CD8-positive, alpha-beta T cell (primary cell): ENCODE measurements at places on chromosomes 6 and 20. TPM values are rescaled to one million over a fixed set of nuclear protein-coding genes. Genes with fewer than 3 reads are reported as not detected.
A peak's percentile ranks its signal among the peaks of the same experiment; 100 is the strongest.

DNA sequence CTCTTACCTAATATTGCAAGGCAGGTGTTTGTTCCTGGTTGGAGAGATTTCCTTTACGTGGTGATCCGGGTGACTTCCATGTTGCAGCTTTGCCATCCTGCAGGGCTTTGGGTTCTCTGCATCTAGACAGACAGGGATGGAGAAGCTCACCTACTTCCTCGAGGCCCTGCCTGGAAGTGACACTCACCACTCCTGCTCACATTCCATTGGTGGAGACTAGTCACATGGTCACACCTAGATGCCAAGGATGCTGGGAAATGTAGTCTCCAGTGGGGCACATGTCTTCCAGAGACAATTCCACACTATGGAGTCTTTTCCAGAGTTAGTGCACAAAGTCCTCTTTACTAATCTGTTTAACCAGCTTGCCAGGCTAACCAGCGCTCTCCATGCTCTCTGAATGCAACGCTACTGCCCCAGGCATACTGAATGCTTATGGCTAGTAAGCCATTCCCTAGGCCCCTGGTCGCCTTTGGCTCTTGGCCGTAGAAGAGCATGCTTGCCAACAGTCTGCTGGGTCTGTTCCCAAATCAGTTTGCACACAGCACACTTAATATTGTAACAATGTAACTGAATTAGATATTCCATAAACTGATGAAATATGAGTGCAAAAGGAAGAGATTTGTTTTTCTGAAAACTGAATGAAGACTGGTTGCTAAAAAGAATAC is 6.7 kb upstream of the KCNK15 start:
- no peak for DNase-seq

DNA sequence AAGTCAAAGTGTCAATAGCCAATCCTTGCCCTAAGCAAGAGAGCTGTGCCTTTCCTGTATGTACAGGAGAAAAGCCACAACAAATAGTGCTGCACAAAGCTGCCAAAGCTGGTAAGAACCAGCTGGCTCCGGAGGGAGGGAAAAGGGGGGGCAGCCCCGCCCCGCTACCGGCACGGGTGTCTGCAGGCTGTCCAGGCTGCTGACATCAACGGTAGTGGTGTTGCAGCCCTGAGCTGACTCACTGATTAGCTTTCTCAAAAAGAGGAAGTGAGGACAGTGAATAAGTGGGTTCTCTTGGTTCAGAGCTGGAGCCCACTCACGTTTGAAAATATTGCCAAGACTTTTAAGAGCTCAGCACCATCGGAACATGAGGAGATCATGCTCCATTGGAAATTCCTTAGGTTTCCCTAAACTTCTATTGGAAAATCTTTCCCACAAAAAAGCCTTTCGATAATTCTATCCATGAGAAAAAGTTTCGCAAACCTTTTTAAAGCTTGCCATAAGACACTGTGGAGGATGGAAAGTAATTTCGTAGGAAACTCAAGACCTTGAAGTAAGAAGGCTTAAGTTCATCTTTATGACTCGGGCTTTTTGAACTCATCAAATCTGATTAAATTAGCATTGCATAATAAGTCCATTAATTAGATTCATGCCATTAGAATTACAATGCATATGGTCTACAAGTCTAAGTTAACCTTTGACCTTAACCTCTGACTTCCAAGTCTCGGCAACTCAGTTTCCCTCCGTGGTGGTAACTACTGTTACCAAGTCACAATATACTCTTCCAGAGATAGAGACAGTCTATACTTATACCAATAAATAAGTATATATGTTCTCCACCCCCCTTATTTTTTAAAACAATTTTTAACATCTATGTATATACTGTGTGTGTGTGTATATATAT is 67.0 kb downstream of the TNFRSF21 start:
- DNase-seq: peak; percentile 33

DNA sequence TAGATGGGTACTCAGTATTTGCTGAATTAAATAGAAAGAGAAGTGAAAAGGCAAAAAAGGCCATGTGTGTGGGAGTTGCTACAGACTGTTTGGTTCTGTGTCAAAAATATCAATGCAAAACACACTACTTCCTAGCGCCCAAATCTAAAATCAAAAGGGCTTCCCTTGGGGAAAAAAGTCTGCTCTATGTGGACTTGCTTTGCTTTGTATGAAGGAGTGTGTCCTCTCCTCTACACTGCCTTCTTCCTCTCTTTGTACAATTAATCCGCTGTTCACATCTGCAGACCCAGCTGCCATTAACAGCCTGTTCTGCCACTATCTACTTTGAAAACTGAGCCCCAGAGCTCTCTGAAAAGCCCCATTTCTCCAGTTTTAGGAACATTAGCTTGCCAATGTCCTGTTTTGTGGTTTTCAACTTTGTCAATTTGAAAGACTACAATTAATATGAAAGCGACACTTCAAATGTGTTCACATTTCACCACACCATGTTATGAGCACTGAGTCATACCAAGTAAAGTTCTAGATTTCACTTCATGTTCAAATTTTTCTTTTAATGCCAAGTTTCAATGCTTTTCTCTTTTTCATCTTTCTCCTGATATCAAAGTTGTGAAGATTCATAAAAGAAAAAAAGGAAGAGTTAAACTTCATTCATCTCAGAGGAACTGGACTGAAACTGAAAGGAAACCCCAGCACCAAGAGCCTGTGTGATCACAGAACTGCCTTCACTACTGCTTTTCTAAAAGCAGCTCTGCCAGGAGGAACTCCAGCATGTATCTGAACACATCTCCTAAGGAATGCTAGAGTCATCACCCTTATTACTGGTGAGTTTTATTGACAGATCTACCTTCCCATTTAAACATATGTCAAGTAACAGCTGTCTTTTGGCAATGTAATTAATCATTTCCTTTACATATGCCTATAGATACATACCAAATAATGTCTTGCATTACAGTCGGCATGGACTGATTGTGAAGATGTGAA is 102.6 kb downstream of the KIF13A start:
- no peak for DNase-seq

GRCh38 chr6:35498422-35499067 is 1.7 kb upstream of the TEAD3 start:
- no peak for DNase-seq

The SLC22A2 gene
- not detected for total RNA-seq

DNA sequence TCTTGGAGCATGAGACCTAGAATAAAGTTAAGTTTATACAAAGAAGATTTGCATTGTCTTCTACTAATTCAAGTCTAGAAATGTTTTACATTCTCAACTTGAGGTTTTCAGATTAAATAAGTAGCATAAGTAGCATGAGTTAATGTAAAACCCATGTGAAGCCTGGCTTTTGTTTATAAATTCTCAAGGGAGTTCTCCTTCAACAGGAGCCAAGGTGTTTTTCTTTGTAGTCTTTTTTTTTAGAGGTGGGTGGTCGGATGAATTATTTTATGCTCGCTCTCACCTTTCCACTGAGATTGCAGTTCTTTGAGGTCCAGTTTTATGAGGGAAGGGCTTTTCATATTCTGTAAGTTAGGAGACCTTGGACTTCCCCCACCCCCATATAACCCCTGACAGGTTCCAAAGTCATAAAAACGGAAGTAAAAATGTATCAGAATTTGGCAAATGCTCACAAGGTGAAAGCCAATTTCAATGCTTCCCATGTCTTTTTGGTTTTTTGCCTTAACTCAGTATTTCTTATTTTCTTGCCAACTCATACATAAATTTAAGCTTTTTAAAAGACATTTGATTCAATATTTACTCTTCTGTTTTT is 244.3 kb upstream of the ASCC3 start:
- no peak for DNase-seq

The NNAT gene
- not detected for total RNA-seq

The COX4I2 gene
- not detected for total RNA-seq

DNA sequence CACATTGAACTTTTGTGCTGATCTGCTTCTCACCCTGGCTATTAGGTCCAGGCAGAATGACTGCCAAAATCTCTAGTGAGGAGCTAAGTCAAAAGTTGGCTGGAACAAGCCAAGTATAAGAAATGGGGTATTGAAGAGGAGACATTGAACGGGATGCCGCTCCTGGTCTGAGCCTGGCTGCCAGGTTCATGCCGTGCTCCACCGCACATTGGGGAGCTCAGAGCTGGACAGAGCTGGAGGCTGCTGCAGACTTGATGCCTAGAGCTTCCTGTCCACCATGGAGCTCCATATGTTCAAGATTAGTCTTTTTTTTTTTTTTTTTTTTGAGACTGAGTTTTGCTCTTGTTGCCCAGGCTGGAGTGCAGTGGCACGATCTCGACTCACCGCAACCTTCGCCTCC is 4.1 kb upstream of the IFT52 start:
- no peak for DNase-seq

The MPIG6B gene
- 0.49 TPM for total RNA-seq
